ENCODE measurements at places on chromosomes 6 and 20.

GRCh38 chr6:169865346-169866139, 114.1 kb downstream of the ERMARD start:
- DNase-seq: no peak

DNA sequence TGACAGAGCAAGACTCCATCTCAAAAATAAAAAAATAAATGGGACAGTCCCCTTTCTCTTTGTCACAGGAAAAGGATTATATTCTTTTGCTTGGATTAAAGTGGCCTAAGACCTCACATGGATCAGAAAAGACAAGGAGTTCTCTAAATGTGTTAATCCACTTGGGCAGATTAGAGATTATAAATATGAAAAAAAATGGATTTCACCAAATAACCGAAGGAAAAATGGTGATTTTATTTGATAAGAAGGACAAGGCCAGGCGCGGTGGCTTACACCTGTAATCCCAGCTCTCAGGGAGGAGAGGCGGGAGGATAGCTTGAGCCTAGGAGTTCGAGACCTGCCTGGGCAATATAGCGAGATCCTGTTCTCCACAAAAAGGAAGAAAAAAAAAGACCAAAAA, 21.8 kb downstream of the SAMHD1 start:
- DNase-seq: no peak

DNA sequence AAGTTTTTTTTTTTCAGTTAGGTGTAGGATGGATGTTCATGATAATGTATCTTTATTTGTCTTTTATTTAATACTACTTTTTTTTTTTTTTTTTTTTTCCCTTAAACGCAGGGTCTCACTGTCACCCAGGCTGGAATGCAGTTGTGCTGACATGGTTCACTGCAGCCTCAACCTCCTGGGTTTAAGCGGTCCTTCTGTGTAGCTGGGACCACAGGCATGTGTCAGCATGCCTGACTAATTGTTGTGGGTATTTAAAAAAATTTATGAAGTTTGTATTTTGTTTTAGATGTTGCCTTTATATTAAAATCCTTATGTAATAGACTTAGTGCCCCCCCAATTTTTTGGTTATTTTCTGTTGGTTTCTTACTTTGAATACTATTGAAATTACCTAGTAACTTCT, 42.6 kb downstream of the NCOA3 start:
- no peak for DNase-seq

DNA sequence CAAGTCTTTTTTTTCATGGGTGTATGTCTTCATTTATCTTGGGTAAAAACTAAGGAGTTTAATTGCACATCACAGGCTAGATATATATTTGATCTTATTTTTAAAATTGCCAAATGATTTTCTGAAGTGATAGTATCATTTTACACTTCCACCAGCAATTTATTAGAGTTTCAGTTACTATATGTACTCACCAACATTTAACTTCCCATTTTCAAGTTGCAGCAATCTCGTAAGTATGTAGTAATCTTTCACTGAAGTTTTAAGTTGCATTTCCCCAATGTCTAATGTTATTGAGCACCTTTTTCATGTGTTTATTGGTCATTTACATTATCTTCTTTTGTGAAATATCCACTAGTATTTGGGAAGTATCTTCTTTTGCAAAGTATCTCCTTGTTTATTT, 277.4 kb upstream of the CNR1 start:
- DNase-seq: no peak

DNA sequence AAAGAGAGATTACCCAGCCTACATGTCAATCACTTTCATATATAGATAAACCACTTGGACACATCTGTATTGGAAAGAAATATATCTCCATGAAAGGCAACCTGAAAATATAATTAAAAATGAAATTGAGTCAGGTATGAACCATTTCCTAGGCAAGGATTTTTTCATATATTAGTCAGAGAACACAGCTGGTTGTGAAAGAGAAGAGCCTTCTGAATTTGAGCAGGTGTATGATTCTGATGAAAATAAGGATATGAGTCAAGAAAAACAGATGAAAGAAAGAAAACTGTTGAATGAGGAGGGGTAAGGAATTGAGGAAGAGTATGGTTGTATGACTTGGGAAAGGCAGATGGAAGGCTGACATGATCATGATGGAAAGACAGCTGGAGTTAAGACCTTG, 441.1 kb downstream of the HAO1 start:
- DNase-seq: no peak

GRCh38 chr20:51128198-51128597, 105.3 kb upstream of the KCNG1 start:
- DNase-seq: no peak

GRCh38 chr20:49424536-49424935, 57.9 kb downstream of the KCNB1 start:
- peak; percentile 77 for DNase-seq

DNA sequence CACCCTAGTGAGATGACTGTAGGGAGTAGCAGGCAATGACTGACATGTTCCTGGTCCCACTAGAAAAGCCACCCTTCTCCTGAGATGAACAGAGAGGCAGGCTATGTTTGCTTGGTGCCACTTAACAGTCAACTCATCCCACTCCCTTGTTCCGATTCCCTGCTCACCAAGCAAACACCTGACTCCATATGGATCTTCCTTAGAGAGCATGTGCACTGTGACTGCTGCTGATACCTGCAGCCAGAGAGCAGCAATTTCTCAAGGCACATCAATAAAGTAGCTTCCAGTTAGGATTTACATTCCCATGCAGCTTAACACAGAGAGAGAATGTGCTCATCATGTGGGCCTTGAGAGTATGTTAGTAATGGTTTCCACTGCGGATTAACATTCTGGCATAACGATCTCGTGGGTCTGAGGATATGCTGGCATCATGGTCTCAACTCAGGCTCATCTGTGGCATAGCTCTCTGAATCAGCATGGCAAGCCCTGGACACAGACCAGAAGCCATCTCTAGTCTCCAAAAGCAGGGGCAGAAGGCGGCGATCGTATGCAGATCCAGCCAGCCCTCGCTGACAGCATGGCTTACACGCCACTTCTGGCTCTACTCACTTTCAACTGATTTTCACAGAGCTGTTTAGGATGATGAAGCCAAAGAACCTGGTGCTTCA, 43.9 kb downstream of the ATXN1 start:
- no peak for DNase-seq

- DNase-seq: no peak
These were observed at the start of gene HLA-DQB1 for GRCh38 chr6:32666420-32667300. HLA-DQB1 (minus strand) TSS chr6:32666657; CDS start chr6:32666607, 50 bp downstream.

- DNase-seq: no peak
These were observed 26.4 kb upstream of the RFPL4B start for GRCh38 chr6:112320561-112321318.

GRCh38 chr6:118725944-118726343, 74.6 kb upstream of the CEP85L start:
- DNase-seq: no peak

GRCh38 chr6:152697634-152698033, at the start of gene MYCT1:
MYCT1 (plus strand) TSS chr6:152697897; CDS start chr6:152697903, 6 bp downstream.
- no peak for DNase-seq

GRCh38 chr6:44676826-44677433, 289.4 kb downstream of the CDC5L start:
- DNase-seq: no peak

- DNase-seq: no peak
These were observed 41.7 kb downstream of the LRRN4 start for GRCh38 chr20:6012179-6012578.

- no peak for DNase-seq
These were observed 365.8 kb downstream of the BCKDHB start for GRCh38 chr6:80472271-80472670.

DNA sequence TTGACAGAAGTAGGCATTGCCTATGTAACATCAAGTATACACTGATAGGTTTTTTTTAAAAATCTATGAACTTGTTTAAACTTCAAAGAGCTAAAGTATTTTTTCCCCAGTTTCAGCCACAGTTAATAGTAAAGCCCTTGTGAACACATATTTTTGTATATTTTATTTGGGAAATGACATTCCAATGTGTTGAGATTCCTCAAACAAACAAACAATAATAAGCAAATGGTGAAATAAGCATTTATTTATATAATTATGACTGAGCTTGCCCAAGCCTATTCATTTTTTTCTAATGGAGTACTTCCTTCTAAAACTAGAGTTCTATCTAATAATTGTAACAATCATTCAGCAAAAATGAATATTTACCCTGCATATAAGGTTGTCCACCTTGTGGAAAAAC, 12.5 kb downstream of the SYCP2 start:
- no peak for DNase-seq

GRCh38 chr6:101879782-101880181, 486.3 kb downstream of the GRIK2 start:
- DNase-seq: no peak

DNA sequence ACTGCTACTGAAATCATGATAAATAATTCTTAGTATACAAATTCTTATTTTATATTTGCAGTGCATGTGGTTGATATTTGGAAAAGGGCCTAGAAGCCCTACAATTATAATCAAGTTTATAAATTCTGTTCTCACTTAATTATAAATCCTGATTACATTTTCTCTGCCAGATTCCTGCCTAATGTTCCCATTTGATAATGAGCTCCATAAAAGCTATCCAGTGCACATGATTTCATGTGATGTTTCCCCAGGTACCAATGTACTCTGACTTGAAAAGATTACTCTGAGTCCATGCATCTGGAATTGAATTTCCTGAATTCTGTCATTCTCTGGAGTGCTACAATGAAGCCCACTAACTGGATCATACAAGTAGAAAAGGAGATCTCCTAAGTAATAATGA, 292.2 kb downstream of the FRK start:
- DNase-seq: no peak

GRCh38 chr6:8875986-8876385, 440.6 kb upstream of the SLC35B3 start:
- no peak for DNase-seq

GRCh38 chr6:39446909-39447308, 124.4 kb upstream of the KCNK16 start:
- no peak for DNase-seq

DNA sequence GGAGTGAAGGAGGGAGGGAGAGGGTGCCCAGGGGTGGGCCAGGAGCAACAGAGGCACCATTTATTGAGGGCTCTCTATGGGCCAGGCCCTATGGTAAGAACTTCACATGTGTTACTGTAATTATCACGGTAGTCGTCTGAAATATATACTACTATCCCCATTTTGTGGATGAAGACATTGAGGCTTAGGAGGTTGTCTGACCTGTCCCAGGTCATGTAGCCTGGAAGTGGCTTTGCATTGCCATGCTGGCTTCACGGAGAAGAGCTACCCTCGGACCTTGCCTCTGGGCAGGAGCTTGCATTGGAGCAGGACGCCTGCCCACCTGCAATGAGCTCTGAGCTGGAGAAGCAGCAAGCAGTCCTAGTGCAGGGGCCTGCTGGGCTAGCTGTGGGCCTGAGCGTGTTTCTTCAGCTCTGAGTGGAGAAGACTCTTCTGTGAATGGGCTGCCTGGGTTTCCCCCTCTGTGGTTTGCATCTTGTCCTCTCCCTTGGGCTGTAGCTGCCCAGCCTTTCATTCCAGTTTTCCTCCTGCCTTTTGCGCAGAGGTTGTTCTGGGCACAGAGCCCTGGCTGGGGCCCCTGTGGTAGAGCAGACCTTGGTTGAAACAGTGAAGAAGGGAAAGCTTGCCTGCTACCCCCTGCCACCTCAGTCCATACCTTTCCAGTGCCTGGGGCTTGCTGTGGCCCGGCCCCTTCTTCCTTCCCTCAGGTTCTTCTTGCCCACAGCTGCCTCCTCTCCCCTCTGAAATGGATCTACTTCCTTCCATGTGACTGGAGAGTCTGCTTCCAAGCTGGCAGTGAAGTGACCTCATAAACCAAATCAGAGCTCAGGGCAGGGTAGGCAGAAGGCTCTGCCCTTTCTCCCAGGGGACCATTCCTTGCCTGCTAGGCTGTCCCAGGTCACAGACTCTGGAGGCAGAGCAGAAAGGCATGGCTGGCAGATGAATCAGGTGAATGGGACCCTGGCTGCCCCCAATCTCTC, 24.1 kb upstream of the SRF start:
- DNase-seq: no peak

GRCh38 chr6:143397227-143398222, 53.0 kb downstream of the ADAT2 start:
- no peak for DNase-seq

DNA sequence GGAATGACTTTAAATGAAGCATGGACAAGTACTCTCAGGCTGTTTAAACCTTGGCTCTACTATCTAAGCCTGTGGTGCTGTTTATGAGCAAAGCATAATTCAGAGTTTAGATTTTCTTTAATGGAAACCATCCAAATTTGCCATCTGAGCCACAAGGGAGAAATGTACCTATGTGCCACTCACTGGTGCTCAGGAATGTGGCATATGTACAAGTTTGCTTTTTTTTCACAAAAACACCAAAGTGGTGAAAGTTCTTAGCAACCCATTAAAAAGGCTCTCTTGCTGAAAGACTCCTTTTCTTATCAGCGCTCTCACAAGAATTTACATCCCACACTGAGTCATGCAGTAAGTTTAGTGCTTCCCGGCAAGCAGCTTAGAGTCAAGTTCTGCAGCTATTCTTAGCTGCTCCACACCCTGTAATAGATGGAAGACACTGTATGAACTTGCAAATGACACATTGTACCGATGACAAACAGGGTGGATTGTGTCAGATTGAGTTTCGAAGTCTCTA, 57.3 kb upstream of the MLIP start:
- no peak for DNase-seq

- peak; percentile 9 for DNase-seq
These were observed 167.9 kb upstream of the KCNG1 start for GRCh38 chr20:51190783-51191180.

DNA sequence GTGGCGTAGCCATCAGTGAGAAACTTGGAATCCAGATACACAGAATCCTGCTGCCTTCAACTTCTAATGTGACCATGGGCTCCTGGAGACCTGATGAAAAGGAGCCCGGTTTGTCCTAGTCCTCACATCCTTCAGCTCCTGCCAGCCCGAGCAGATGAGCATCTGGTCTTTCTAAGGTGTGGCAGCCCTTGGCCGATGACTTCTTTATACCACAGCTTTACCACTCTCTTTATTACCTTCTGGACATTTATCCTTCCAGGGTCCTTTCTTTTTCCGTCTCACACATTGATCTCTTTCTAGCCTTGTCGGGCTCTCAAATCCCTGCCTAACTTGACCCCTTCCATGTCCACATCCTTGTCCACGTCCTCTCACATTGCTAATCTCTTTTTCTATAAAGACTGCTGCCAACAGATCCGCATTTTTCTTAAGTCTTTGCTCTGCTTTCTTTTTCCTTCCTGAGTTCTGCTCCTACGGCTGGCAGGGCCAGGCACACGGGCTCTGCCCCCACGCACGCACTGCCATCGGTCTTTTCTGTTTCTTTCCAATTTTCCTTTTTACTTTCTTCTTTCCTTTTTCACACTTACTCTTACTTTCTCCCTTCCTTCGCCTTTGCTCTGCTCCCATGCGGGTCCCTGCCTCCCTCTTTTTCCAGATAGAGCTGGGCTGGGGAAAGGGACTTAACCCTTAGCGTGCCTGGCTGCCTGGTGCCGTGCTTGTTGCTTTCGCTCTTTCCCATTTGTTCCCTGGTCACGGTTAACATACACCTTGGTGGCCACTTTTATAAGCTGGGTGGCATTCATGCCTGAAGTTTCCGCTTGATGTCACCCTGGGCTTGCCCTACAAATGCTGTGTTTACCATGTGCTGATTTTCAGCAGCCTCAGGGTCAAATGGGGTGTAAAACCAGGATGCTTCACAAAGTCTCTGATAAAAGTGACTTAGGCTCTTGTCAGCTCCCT, 9.4 kb upstream of the GMPR start:
- no peak for DNase-seq

All from NCI-H2227 treated with DMSO at 0.1 percent for 48 hours (cell line).